Activated naive CD4-positive, alpha-beta T cell (primary cell): ENCODE measurements at places on chromosomes 13 and 19.

DNA sequence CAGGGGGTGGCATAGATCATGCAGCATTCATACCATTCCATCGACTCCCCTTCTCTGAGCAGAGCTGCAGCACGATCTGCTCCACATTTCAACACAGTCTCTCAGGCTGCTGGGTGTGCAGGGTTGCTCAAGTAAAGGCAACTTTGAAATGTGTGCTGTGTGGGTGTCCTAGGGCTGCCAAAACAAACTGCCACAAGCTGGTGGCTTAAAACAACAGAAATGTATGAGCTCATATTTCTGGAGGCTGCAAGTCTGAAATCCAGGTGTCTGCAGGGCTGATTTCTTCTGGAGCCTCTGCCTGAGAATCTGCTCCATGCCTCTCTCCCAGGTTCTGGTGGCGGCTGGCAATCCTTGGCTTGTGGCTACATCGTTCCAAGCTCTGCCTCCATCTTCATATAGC, 63.7 kb upstream of the WDFY2 start:
- DNase-seq = no peak

DNA sequence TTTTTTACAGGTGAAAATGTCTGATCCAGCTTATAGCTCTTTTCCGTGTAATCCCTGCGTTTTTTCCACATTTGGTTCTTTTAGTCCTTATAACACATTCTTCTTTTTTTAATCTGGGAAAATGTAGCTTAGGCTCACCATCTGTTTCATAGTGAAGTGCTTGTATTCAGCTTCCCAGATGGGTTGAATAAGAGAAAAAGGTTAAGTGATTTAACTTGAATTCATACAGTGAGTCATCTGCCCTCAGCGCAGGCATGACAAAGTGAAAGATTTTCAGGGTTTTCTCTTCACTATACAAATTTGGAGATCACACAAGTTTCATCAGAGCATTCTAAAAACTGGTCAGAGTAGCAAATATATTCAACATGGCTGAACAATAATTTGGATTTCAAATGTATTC, 224.8 kb downstream of the SPRY2 start:
- no peak for DNase-seq

GRCh38 chr19:1270213-1270853, 1.2 kb downstream of the CIRBP start:
- DNase-seq = no peak

GRCh38 chr19:7595466-7596133, at the start of gene CAMSAP3:
Gene CAMSAP3, plus strand, starts transcription at chr19:7595863. Its CDS starts 140 bp downstream, at chr19:7596003.
- no peak for DNase-seq

DNA sequence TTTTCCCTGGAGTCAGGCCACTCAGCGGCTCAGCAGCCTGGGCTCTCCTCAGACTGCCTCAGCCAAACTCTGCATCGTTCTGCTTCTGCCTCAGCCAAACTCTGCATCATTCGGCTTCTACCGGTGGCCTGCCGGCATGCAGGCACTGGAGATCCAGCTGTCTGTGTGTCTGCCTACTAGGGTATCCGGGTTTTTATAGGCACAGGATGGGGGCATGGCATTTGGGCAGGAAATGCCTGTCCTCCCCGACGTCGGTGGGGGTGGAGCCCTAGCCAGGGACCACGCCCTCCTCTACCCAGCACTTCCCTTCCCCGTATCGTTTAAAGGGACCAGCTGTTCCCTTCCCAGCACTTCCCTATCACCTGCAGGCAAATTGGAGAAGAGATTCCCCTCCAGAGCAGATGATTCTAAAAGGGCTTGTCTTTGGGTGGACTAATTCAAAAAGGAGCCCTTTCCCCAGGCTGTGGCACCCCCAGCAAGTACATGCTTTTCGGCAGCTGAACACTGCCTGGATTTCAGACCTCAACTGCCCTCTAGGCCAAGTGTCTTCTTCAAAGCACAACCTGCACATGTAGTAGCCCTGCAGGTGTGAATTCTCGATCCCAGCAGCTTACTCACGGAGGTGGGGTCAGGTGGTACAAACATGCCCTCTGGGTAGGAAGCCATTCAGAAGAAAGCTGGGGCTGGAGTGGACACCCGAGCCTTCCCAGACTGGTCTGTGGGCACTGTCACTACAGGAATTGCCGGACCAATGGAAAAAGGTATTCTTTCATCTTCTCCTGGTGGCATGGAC, 25.4 kb upstream of the GPR12 start:
- DNase-seq = peak; percentile 61

DNA sequence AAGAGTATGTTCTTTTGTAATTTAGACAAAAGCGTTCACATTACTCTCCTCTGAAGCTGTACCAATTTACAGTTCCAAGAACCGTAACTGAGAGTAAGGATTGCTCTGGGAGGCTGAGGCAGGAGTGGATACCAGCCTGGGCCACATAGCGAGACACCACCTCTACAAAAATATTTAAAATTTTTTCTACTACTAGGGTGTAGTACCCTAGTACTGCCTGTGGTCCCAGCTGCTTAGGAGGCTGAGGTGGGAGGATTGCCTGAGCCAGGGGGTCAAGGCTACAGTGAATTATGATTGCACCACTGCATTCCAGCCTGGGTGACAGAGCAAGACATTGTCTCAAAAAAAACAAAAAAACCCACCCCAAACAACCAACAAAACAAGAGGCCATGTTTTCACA, 12.1 kb upstream of the CYP2A6 start:
- DNase-seq = no peak

- no peak for DNase-seq
Measured at GRCh38 chr19:55112246-55112776, 5.1 kb downstream of the PPP1R12C start.

DNA sequence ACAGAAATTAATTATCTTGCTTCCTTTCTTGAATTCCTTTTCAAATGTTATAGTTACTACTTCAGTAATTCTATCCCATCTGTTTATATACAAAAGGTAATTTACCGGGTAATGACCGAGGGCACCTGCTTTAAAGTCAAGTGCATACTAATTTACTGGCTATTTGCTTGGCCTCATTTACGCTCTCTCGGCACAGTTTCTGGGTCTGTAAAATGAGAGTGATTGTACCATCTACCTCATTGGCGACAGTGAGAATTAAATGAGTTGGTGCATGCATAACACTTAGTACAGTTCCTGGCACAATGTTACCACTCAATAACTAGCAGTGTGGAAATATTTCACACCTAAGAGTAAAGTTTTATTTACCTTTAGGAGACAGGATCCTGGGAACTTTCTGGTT, 111.6 kb downstream of the GGACT start:
- no peak for DNase-seq

DNA sequence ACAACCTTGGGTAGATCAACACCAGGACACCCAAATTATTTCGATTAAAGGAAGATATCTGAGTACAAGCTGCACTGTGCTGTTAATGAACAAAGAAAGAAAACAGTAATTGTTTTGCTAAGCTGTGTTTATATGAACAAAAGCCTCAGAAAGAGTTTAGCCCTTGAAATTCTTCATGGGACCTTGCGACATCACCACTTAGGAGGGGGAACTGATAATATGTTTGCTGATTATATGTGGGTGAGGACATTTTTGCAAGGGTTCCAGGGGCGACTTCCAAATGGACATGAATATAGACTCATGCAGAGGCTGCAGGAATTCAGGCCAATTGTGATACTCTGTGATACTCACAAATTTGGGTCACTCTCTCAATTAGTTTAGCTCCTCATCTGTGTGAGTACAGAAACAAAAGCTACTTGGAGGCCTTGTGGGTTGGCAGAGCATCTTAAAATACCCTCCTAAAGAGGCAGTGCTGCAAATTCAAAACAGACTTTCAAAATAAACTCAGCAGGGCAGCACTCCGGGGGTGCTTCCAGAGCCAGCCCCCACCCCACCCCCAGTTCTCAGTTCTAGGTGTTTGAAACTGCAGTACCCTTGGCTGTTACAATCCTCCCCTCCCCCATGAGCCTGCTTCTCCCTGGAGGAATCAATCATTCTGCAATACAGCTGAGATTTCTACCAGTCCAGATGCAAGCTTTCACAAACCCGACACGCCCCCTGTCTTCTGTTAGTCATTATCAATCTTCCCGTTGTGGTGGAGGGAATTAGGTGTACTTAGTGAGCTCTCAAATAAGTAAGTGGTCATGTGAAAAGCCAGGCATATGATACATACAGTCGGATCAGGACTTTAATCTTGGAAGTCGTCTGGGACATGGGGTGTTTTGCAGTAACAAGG, 97.0 kb upstream of the MBNL2 start:
- DNase-seq = no peak

- no peak for DNase-seq
Measured at GRCh38 chr13:22517544-22517943, 663.2 kb upstream of the SGCG start.

DNA sequence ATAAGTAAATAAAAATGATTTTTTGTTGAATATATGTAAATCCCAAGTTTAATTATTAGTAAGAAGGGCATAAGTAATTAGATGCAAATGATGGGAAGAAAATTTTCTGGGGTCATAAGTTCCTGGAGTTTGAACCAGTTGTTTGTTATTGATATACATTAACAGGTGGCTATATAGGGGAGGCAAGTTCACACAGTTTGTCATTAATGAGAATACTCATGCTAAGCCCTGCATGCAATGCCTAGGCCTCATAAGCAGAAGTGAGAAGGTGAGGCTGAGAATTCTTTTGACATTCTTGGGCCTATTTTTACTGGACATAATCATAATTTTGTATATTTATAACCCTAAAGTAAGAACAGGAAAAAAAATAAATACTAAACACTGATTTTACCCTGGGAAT, 1210.7 kb upstream of the PCDH9 start:
- no peak for DNase-seq

- DNase-seq = no peak
Measured at GRCh38 chr19:39078436-39079200, 5.5 kb upstream of the ACP7 start.

DNA sequence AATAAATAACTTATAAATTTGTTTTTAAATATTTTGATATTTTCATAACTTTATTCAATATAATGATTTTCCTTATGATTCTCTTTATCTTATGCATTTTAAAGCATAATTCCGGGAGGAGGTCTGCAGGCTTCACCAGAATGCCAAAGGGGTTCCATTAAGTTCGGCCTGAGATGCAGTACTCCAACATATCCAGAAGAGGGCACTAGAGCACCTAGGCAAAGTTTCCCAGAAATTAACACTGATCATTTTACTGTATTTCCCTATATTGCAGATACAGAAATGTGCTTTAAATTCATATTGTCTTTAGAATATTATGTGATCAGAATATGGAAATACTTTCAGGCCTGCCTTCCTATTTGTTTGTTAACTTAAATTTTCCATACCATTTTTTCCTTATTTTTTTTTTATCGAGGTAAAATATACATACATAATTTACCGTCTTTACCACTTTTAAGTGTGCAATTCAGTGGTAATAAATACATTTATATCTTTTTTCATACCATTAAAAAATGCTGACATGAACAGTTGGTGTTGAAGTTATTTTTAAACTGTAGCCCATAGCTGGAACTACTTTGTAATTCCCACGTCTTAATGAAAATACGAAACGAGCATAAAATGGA, 58.9 kb upstream of the TM9SF2 start:
- no peak for DNase-seq

DNA sequence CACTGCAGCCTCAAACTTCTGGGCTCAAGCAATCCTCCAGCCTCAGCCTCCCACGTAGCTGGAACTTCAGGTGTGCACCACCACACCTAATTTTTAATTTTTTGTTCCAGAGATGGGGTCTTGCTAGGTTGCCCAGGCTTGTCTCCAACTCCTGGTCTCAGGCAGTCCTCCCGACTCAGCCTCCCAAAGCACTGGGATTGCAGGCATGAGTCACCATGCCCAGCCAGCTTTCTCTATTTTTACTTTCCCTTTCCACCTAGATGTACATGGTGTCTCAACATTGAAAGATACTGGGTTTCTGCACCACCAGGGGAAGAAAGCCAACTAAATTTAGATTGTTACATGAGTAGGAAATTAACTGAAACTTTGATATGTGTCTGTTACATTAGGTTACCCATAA, 13.8 kb upstream of the ZNF846 start:
- DNase-seq = no peak

- DNase-seq = no peak
Measured at GRCh38 chr13:113508521-113509254, 18.2 kb upstream of the DCUN1D2 start.

GRCh38 chr19:32630338-32630737, 44.6 kb downstream of the ANKRD27 start:
- no peak for DNase-seq

GRCh38 chr13:45303026-45303425, 38.0 kb downstream of the TPT1 start:
- no peak for DNase-seq

- peak; percentile 43 for DNase-seq
Measured at GRCh38 chr19:12194827-12195731, 32.2 kb downstream of the ZNF136 start.

GRCh38 chr19:48171710-48172109, 1.2 kb downstream of the ZSWIM9 start:
- DNase-seq = no peak

DNA sequence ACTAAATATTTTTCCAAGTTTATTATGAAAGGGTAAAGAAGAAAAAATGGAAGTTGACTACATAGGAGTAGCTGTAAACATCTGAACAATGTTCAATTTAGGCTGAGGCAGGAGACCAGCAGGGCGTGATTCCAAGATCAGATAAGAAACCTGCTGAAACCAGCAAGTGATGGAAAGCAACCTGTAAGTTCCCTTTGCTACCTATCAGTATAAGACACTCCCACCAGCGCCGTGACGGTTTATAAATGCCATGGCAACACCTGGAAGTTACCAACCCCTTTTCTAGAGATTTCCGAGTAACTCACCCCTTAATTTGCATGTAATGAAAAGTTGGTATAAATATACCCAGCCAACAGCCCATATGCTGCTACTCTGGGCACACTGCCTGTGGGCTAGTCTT, 1.1 kb upstream of the ZNF45 start:
- DNase-seq = no peak

DNA sequence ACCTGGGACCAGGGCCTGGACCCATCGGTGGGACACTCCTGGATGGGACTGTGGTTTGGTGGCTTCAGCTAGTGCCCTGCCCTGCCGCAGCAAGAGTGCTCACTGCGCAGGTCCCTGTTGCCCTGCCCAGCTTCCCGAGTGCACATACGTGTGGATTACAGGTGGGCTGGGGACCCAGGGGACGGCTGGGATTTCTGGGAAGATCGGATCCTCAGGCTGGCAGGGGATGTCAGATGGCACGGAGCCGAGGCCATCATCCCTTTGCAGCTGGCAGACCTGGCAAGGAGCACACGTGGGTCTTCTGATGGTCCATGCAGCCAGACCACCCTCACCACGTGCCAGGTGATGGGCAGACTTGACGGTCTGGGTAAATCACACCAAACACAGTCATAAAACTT, 69.3 kb downstream of the CHST8 start:
- no peak for DNase-seq

GRCh38 chr19:36257520-36257876, 42.6 kb downstream of the ZNF146 start:
- DNase-seq = no peak
